ENCODE measurements at places on chromosomes 12 and 14.

- no peak for DNase-seq
Observed at GRCh38 chr12:293199-293598, 30.6 kb upstream of the SLC6A13 start.

GRCh38 chr12:26803552-26803951, 29.4 kb downstream of the ITPR2 start:
- DNase-seq = no peak

DNA sequence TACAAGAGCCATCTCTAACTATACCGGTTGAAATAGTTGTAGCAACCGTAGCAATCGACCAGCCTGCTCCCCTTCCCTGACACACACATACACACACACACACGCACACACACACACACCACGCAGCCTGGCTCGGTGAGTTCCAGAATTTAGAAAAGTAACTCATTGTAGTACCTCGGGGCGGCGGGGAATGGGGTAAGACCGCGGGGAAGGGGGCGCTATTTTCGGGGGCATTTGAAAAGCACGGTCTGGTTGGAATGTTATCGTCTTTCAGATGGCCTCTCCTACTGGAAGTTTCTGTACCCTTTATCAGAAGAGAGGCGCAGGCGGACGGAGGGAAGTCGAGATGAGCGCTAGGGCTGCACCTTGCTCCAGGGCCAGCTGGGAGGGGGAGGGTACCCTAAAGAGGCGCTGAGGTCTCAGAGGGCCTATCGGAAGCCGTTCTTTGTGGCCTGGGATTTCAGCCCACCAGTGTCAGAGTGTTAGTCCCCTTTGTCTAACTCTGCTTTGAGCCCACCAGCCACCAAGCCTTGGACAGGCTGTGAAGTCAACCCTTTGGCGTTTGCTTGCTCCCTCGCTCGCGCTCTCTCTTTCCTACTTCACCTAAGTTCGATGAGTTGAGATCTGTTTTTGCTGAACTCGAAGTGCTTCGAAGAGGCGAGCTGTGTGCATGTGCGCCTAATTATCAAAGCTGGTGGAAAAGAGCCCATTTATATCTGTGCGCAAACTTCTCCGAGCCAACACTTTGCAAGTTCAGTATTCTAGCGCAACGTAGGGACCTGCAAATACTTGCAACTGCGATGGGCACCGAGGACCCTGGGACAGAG, 837 bp downstream of the COL2A1 start:
- DNase-seq = peak; percentile 50

GRCh38 chr12:53500142-53500775, 824 bp upstream of the TARBP2 start:
- no peak for DNase-seq

- DNase-seq = no peak
Observed at GRCh38 chr12:26723379-26724308, 109.3 kb downstream of the ITPR2 start.

DNA sequence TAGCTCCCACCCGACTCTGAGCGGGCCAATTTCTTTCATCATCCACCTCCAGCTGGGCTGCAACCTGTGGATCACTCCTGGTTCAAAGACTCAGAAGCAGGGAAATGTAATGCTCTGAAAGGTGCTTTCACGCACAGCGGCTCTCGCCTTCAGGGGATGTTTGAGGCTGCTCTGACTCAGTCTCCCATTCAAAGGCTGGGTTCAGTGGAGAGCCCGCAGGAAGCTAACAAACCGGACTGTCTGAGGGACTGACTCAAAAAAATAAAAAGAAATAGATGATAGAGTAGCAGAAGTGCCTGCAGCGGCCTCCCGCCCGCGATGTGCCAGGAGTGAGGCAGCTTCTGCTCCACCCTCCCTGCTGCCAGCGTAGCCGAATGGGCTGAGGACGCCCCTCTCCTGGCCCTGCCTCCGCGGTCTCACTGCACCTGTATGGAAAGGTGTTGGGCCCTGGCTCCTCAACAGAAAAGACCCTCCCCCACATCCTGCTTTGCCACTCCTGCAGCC, 98.0 kb downstream of the GCH1 start:
- no peak for DNase-seq

GRCh38 chr12:105273601-105274000, 37.6 kb upstream of the APPL2 start:
- DNase-seq = no peak

GRCh38 chr12:52313926-52314325, 7.3 kb downstream of the KRT83 start:
- DNase-seq = no peak

GRCh38 chr14:77641534-77642341, 25.3 kb upstream of the SPTLC2 start:
- DNase-seq = no peak

- no peak for DNase-seq
Observed at GRCh38 chr12:62519043-62519442, 52.4 kb downstream of the MON2 start.

GRCh38 chr14:104120281-104120741, 18.1 kb upstream of the KIF26A start:
- DNase-seq = no peak

- DNase-seq = no peak
Observed at GRCh38 chr14:43031598-43031997, 1424.9 kb downstream of the LRFN5 start.

- no peak for DNase-seq
Observed at GRCh38 chr14:71383510-71383909, 476.3 kb downstream of the PCNX1 start.

- no peak for DNase-seq
Observed at GRCh38 chr14:92632546-92633273, 115.7 kb downstream of the LGMN start.

DNA sequence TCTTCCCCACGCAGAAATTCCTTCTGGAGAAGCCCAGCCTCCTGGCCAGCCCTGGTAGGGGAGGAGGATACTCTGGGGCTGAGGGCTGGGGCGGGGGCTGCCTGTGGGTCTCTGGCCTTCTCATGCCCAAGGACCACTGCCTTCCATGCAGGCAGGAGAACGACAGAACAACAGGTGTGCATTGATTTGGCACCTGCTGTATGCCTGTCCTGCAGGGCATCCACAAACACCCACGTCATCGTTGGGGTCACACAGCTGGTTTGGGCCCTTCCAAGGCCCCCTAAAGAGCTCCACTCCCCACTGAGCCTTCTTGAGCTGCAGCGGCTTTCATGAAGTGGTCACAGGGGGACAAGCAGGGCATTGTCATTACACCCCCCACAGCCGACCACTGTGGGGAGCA, 60.4 kb downstream of the PHETA1 start:
- DNase-seq = no peak

- DNase-seq = no peak
Observed at GRCh38 chr12:3901116-3901515, 27.9 kb upstream of the PARP11 start.

- DNase-seq = no peak
Observed at GRCh38 chr14:104105071-104105821, 19.7 kb downstream of the ASPG start.

- DNase-seq = peak; percentile 66
Observed at GRCh38 chr12:116539905-116540482, 19.2 kb upstream of the MAP1LC3B2 start.

- DNase-seq = no peak
Observed at GRCh38 chr12:21526053-21526452, at the start of gene SPX. Gene SPX, plus strand, starts transcription at chr12:21526296. Its CDS starts 177 bp downstream, at chr12:21526473.

GRCh38 chr12:131087991-131088700, 134.4 kb downstream of the ADGRD1 start:
- no peak for DNase-seq

GRCh38 chr12:19856389-19856788, 417.1 kb downstream of the AEBP2 start:
- no peak for DNase-seq

DNA sequence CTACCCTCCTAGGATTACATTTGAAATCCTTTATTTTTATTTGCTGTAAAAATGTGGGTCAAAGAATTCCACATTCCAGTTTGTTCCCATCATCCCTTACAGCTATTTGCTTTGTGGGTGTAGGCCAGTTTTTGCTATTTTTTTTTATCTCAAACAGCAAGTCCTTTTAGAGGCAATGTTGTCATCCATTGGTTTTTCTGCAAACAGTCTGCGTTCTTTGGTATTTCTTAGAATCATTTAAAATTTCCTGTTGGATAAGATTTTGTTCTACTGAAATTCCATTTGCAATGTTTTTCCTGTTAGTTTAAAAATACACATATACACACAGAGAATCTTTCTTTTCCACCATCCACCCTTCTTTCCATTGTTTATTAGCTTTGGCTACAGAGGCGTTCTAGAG, 53.3 kb upstream of the STK38L start:
- DNase-seq = no peak

GRCh38 chr14:31967669-31967975, 109.5 kb upstream of the ARHGAP5 start:
- no peak for DNase-seq

DNA sequence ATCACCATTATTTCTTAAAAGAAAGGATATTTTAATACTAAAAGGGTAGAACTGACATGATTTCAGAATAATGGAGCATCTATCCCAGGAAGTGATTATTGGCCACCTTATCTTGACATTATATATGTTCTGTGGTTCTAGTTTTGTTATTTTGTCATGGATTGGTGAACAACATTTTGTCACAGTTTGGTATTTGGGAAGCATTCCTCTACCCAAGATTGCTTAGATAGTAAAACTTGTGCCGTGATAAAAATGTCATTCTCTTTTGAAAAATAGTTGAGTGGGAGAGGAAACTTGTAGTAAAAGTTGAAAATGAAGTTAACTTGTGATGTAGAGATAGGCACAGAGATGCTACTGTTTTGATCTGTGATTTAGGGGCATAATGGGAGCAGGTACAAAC, 65.7 kb downstream of the TMX1 start:
- DNase-seq = no peak

- DNase-seq = peak; percentile 30
Observed at GRCh38 chr12:63149909-63150712, 890 bp downstream of the AVPR1A start.

- DNase-seq = no peak
Observed at GRCh38 chr12:119071638-119072231, 90.4 kb downstream of the SRRM4 start.

- no peak for DNase-seq
Observed at GRCh38 chr14:69945912-69946311, 66.7 kb downstream of the SMOC1 start.

- DNase-seq = peak; percentile 14
Observed at GRCh38 chr12:110688446-110689280, at the start of gene HVCN1. Gene HVCN1, minus strand, starts transcription at chr12:110689115. Its CDS starts 5,870 bp downstream, at chr12:110683245.

GRCh38 chr12:96985515-96986362, 78.7 kb downstream of the NEDD1 start:
- DNase-seq = no peak

DNA sequence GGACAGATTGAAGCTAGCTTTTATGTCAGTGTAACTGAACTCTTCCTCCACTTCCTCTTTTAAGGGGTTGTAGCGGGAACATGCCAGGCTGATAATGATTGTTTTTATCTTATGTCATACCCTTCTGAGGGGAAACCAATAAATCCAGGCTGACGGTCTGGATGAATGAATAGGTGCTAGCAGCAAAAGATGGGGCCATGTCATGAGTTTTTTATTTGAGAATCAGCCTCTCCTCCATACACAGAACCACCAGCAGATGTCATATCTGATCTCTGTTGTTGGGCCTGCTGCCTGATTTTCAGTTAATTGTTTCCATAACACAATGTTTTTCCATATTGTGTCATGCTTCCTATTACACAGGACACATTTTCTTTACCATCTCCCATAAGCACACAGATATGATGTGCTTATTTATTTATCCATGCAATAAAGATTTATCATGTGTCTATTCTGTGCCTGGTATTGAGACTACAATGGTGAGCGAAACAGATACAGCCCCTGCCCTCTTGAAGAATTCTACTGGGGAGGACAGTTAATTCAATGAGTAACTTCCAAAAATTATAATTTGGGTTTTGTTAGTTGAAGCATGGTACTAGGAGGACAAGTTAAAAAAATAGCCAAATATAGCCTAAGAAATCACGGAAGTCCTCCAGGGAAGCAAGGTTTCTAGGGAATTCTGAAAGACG, 33.6 kb upstream of the CRY1 start:
- DNase-seq = no peak

GRCh38 chr12:108418164-108418890, 79.2 kb upstream of the CMKLR1 start:
- no peak for DNase-seq

DNA sequence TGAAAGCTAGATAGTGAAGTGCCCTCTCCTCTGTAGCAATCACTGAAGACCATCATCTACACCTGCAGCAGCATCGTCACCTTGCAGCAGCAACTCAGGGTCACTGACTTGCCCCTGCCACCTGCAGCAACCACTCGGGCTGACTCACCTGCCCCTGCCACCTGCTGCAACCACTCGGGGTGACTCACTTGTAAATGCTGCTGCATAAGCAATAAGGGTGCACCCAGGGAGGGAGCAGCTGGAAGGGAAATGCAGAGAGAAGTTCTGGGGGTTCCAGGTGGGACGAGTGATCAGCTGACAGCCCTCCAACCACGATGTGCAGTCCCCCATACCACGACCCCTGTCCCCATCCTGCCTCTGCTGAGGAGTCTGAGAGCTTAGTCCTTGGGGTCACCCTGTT, 357.1 kb upstream of the SFSWAP start:
- DNase-seq = no peak

DNA sequence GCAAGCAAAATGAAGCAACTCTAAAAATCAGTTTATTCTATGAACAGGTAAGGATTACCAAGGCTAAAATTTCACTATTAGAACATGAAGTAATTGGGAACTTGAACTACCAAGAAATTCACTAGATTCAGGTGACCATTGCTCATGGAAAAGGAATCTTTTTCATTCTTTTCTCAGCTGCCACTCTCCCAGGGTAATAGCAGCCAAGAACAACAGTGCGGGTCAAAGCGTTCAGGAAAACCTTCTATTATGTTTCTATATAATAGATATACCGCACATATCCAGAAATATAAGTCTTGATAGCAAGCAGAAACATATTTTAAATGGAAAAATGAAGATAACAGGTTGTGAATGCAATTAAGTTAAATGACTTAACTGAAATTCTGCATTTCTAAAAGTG, 125.6 kb downstream of the NELL2 start:
- DNase-seq = no peak

DNA sequence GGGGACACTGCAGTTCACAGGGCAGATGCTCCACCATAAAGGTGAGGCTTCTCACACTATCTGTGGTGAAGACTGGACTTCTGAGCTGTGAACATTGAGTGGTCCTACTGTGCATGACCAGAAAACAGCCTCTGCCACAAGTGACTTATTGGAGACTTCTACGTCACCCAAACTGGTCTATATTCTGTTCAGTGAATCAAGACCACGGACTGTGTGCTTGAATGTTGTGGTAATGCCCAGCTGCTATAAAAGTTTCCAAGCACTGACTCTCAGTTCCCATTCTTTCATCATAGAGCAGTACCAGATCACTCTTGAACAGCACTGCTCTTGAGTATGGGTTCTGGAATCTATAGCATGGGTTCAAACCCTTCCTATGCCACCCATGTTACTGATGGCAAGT, 4.8 kb upstream of the PLEK2 start:
- no peak for DNase-seq

GRCh38 chr12:67419810-67420209, 150.7 kb downstream of the CAND1 start:
- DNase-seq = no peak

DNA sequence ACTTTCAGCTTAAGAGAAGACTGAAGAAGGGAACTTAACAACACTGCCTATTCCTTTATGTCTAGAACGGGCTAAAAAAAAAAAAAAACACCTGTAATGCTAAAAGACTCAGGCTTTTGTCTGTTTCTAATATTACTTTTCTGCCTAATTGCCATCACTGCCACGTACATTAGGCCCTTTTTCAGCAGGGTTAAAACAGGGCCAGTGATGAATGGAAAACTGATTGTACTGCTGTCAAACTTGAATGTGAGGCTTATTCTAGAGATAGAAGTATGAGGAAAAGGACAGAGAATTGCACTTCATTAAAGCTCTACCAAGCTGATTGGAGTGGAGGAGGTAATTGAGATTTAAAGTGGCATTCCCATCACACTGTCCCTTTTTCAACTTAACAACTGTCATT, 535.8 kb downstream of the PRKD1 start:
- no peak for DNase-seq

- no peak for DNase-seq
Observed at GRCh38 chr14:96303981-96304380, 48.0 kb downstream of the BDKRB1 start.
